Stimulated activated CD4-positive, alpha-beta T cell treated with anti-CD3 and anti-CD28 coated beads, Interleukin-12 subunit alpha, Interleukin-12 subunit beta, amount 100 ng/mL, for 48 hours (primary cell): ENCODE measurements at places on chromosomes 2 and 18.

GRCh38 chr2:102618452-102619413 is 620 bp upstream of the SLC9A2 start:
- peak; percentile 26 for DNase-seq

DNA sequence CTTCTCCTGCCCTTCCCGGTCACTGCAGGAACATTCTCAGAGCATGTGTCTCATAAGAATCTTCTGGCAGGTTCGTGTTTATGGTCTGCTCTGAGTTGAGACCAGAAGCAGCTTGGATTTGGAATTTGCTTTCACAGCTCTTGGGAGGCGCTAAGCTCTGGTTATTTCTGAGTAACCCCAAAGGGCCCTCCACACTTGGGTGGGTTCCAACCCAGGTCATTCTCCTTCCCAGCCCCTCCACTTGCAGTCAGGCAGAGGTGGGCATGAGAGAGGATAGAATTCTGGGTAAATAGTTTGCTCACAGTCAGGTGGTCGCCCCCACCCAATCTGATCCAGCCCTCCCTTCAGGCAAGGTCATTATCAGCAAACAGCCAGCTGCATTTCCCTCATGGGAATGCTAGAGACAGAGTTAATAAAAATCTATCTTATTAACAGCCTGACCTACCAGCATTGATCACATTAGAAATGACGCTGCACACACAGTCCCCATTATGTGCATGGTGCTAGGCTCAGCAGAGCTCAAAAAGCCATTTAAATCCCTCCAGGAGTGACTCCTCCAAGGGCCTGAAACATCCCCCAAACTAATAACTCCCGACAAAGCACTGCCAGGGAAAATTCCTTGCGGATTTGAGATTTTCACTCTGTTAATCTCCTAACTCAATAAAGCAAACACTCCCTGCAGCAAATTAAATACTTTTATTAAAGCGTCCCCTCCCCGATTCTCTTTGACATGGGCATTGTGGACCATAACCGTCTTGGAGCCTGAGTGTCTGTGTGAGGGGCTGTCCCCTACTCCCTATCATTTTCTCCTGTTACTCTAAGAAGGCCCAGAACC is 61.9 kb downstream of the SLC4A5 start:
- DNase-seq: no peak

GRCh38 chr18:26696786-26697185 is 148.4 kb upstream of the KCTD1 start:
- DNase-seq: no peak

DNA sequence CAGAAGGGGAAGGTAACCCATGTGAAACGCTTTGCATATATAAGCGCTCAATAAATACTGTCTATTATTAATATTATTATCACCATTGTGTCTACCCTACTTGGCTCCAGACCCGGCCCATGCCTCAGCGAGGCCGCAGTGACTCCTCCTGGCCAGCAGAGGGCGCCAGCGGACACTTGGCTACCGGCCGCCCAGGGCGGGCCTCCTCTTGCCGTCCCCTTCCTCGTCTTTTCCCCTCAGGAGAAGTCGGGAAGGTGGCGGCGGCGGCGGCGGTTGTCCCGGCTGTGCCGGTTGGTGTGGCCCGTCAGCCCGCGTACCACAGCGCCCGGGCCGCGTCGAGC is at the start of gene AGFG1:
AGFG1 (plus strand) TSS at position 233 of the 341 bp plus-strand sequence. CDS start 266 bp downstream, outside the sequence.
- peak; percentile 92 for DNase-seq

DNA sequence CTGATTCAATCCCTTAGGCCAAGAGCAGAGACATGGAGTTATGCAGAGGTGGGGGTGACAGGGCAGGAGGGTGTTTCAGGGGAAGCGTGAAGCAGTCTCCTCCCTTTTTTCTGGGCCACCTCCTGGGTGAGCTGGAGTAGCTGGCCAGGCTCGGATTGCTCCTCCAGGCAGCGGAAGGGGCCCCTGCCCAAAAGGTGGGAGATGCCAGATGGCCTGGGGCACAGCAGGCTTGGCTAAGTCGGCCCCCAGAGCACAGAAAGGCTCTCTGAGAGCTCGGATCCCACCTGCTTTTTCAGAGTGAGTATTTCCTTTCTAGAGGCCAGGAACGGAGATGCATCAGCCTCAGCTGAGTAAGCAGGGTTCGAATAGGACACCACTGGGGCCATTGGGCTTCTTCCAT is 196.9 kb downstream of the ANKRD30B start:
- no peak for DNase-seq

DNA sequence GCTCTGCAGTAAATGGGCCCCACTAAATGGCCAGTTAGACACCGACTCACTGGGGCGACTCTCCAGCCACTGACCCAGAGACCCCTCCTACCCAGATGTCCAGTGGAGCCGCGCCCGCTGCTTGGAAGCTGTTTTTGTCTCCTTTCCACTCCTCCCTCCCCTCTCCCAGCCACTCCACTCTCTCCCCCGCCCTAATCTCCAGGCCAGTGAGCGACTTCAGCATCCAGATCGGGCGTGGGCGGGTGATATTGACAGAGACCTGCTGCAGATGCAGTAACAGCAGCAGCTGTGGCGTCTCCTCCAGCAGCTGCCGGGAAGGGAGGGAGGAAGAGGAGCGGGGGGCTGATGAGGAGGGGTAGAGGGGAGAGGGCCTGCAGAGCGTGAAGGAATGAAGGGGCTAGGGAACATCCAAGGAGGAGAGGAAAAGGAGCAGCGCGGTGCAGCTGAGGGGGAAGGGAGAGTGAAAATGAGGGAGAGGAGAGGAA is at the start of gene SCN7A:
SCN7A (minus strand) TSS at position 110 of the 485 bp plus-strand sequence. CDS start 16,553 bp downstream, outside the sequence.
- no peak for DNase-seq

- no peak for DNase-seq
Measured at GRCh38 chr2:134395779-134396178, 141.9 kb downstream of the MGAT5 start.

- no peak for DNase-seq
Measured at GRCh38 chr2:193868833-193869232, 1674.1 kb upstream of the TMEFF2 start.

GRCh38 chr2:98518101-98518500 is 73.4 kb downstream of the INPP4A start:
- peak; percentile 25 for DNase-seq

DNA sequence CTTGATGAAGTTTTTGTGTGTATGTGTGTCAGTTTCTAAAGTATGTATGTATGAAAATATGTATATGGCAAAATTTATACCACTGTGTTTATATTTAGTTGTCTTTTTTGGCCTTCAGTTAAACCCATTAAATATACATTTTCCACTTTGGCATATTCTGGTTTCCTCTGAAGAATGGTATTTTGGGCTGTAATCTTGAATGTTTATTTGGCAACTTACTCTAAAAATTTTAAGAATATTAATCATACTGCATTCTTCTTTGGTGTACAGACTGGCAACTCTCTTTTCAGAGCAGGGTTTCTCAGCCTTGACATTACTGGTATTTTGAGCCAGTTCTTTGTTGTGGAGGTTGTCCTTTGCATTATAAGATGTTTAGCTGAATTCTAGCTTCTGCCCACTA is 27.9 kb upstream of the CCBE1 start:
- no peak for DNase-seq

DNA sequence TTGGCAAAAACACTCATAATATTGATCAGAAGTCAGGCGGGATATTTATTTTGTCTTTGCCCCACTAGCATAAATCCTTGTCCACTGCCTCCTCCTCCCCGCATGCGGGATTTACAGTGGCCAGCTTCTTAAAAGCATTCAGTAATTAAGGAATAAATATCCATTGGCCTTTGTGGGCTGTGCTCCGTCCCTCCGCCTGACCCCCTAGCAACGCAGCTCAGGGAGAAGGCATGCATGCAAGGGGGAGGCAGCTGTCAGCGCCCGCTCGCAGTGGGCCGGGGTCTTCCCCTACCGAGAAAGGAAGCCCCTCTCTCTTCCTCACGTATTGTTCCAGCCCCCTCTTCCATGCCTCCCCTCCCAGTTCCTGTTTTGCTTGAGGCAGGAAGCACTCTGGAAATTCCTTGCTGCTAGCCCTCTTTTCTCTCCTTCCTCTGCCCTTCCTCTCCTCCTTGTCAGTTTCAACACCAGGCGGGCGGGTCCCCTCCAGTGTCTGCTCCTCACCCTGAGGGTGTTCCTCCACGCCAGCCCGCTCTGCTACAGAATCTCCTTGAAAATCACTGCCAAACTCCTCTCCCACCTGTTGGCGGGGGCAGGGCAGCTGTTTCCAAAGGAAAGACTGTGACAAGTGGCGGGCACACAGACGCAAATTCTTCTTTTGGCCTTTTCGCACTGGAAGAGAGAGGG is 60.1 kb downstream of the GBX2 start:
- no peak for DNase-seq

DNA sequence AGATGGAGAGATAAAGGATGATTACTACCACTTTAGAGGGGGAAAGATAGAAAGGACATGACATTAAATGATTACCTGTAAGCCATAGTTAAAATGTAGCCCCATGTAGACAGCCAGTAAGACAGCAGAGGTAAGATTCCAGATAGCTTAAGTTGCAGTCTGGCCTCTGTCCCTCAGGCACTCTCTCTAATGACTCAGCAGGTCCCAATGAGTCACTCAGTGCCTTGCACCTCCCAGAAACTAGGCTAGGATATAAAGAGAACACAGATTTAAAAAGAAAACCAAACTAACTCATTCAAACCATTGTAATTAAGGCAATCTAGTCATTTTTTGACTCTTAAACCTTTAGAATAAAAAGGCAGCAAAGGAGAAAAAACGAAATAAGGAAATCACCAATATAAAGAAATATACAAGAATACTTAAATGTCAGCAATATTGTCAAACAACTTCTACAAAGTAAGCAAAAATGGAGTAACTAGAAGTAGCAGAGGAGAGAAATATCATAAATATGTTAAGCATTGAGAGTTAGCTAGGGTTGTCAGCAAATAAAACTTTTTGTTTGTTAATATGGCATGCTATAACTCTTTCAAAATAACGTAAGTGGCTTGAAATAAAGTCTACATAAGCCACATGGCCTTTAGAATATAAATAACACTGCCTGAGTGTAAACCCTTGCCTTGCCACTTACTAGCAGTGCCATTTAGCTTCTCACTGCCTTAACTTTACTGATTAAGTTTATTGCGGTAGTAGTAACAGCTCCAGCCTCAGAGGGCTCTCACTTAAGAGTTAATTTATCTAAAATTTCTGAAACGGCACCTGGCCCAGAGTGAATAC is 48.5 kb downstream of the SOCS6 start:
- no peak for DNase-seq

DNA sequence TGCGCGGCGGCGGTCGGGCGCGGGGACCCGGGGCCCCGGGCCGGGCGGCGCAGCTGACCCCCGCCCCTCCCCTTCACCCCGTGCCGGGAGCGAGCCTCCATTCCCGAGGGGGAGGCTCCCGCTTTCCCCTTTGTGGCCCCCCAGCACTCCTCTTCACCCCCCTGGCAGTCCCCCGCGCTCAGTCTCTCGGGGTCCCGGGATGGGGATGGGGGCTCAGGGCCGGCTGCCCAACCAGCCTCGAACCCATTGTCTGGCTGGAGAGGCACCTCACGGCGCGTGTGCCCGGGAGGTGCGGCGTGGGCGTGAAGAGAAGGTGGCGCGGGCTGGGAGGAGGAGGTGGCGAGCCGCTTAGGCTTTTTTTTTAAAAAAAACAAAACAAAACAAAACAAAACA is 748 bp downstream of the FMNL2 start:
- no peak for DNase-seq

- no peak for DNase-seq
Measured at GRCh38 chr2:138210487-138210886, 246.2 kb downstream of the HNMT start.

- DNase-seq: no peak
Measured at GRCh38 chr2:218329027-218329825, 27.4 kb upstream of the CATIP start.

DNA sequence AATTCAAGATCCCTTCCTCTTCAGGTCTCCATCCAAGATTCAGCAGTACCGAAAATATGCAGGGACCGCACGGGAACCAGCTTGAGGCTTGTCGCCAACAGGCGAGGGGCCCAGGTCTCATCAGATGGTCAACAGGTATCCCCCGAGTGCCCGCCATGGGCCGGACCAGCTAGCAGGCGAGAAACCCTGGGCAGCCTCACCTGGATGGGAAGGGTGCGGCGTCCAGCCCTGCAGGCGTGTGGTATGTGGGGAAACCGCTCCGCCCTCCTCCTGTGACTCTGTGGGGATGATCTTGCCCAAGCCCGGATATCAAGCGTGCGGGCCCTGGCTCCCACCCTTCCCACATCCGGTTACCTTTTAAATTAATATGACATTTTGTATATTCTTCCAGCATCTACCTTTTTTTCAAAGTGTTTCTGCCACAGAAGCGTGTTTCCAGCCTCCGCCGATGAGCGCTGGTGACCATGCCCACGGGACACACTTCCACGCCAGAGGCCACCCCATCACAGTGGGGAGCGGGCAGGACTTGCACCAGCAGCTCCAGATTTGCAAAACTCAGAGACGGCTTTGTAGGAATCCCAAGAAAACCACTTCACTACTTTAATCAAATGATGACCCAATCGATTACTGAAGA is 33.2 kb downstream of the ZNF516 start:
- no peak for DNase-seq

DNA sequence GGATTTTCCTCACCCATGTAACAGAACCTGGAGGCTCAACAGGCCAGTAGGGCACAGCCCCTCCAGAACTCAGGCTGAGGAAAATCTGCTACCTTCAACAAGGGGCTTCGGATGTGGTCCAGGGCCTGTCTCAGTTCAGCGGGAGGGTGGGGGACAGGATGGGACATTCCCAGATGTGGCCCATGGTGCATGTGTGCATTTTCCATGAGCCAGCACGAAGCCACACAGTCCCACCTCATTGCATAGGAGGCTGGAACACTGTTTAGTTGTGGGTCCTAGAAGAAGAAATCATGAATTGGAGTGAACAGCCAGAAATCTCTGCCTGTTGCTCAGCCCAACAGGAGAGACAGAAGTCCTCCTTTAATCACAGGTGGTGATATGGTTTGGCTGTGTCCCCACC is 469.6 kb upstream of the MYT1L start:
- no peak for DNase-seq

GRCh38 chr18:37294951-37295350 is 270.6 kb downstream of the CELF4 start:
- no peak for DNase-seq

GRCh38 chr2:239260546-239261327 is 140.1 kb downstream of the HDAC4 start:
- no peak for DNase-seq

GRCh38 chr2:32594573-32594972 is 33.3 kb upstream of the TTC27 start:
- DNase-seq: no peak

DNA sequence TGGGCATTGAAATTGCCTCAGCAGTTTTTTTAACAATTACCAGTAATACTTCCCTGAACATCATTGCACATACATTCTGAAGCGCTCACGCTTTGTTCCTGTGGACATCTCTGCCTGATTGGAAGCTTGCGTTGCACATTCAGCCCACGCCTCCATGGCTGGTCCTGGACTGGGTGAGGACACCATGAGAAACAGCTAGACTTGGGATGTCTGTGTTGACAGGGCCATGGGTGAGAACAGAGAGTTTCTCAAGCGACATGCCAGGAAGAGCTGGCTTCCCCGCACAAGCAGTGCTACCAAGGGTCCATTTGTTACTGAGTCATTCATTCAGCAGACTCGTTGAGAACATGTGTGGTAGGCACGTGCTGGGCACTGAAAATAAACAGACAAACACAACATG is 166.3 kb downstream of the GBX2 start:
- DNase-seq: no peak

GRCh38 chr2:216450784-216451183 is 38.5 kb downstream of the SMARCAL1 start:
- DNase-seq: no peak

GRCh38 chr2:70461981-70462876 is 91.4 kb downstream of the TGFA start:
- no peak for DNase-seq
